ENCODE measurements at places on chromosomes 16 and 17.

- DNase-seq: no peak
These were observed 242.1 kb upstream of the NLRP1 start for GRCh38 chr17:5826384-5826783.

DNA sequence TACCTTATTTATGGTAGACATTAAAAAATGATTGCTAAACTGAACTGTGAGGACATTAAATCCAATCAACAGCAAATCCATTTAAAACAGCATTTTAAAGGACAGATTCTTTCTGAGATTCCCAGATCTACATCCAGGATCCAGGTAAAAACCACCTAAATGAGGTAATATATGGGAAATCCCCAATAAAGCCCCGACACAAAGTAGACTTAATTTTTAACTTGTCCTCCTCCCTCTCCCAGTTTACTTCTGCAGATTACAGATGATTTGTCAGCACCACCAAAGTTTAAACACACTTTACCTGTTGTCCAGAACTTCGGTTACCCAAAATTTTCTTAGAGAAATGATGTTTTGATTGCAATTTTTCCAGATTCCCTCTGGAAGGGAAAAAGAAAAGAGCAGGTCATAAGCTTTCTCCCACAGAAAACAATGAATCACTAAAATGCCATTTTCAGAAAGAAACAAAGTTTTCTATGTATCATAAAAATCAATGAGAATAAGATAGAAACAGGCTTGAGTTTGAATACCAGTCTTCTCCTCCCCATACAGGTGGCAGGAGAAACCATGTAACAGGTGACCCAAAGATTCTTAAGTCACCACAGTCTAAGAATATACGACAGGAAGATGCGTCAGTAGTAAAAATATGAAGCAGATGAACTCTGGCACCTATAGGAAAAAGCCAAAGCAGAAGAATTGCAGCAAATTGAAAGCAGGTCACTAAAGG lies 22.8 kb downstream of the GJC1 start:
- DNase-seq: no peak

DNA sequence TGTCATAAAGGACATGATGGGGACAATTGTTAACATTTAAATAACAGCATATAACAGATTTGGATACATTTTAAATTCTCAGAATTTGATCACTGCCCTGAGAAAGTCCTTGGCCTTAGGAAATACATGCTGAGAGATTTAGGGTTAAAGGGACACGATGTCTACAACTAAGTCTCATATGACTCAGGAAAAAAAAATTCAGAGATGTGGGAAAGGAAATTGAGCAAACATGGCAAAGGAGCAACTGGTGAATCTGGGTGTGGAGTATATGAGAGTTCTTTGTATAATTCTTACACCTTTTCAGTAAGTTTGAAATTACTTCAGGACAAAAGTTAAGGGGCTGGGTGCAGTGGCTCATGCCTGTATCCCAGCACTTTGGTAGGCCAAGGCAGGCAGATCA lies 18.2 kb downstream of the MPP3 start:
- DNase-seq: no peak

GRCh38 chr17:61072648-61073047 lies 327.0 kb upstream of the TBX2 start:
- DNase-seq: no peak

DNA sequence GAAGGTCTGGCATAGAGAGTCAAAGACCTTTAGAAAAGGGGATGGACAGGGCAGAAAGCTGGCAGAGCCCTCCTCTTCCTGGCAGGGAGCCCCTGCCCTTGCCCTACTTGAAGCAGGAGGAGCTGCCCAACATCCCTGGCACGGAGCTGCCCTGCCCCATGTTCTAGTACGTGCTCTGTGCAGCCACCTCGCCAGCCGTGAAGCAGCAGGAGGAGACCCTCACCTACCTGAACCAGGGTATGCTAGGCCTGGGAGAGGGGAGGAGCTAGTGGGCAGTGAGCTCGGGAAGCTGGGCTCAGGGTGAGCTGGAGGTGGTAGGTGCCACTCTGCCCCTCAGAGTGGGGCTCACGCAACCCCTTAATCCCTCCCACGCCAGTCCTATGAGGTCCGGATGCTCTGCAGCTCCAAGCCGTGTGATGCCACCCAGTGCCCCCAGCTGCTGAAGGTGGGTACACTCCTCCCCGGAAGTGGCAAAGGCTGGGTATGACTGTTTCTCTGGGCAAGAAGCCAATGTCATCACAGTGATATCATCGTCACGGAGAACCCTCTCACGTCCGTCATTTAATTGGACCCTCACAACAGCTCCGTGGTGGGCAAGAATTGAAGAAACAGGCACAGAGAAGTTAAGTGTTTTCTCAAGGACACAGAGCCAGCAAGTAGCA lies 12.7 kb upstream of the STAC2 start:
- no peak for DNase-seq

GRCh38 chr16:10761373-10761772 lies 17.7 kb downstream of the NUBP1 start:
- no peak for DNase-seq

- DNase-seq: no peak
These were observed 19.6 kb upstream of the APPBP2 start for GRCh38 chr17:60545465-60546191.

Data from skin of body (tissue), 3 donors.